ENCODE measurements at places on chromosomes 12 and 14. TPM values are rescaled to one million over a fixed set of nuclear protein-coding genes. Genes with fewer than 3 reads are reported as not detected.

DNA sequence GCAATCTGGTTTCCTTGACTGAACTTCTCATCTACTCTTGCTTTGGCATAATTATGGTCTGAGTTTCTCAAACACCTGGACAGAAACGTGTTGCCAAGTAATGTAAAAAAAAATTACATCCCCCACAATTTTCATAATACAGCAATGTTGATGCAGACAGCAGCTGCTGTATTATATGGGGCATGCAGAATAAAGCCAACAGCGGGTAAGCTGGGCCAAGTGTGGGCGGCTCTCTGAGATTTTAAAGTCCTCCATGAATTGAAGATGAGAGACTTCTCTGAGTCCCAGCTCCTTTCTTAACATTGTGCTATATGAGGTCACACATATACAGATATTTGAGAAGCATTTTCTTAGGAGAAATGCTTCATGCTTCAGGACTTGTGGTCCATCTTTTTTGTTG, 881.2 kb downstream of the GALC start:
- H3K27ac ChIP-seq, result no peak overlapping the region
- no peak for DNase-seq
- no peaks in the 10 kb centered on the region for H3K27me3 ChIP-seq

The AVPR1A gene
- total RNA-seq, result not detected

The PCED1B gene
- total RNA-seq, result 10.9 TPM

The PYGL gene
- 75.6 TPM for total RNA-seq

DNA sequence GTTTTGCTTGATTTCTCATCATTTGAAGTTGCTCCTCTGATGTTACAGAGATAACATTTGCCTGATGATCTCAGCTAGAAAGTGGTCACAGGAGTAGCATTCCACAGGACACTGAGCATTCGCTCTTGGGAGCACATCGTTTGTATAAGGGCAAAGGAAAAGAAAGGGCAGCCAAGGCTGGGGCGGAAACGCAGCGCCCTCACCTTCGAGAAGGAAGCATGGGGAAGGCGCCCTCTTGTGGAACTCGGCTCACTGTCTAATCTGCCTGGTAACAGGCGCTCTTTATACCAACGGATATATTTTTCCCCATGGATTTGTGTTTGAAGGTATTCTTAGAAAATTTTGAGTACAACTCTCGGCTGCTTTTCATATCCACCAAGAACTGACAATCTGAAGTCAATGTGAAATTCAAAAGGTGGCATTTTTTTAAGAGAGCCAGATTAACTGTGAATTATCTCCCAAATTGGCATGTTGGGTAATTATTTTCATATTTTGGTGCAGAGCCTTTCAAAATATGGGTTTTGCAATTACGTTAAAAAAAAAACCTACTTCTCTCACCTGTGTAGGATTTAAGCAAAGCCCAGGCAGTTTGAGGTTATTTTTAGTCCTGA, 172.7 kb downstream of the CAND1 start:
- no peak overlapping the region for H3K27ac ChIP-seq
- H3K27me3 ChIP-seq, result no peaks in the 10 kb centered on the region
- no peak overlapping the region for H3K4me3 ChIP-seq
- H3K4me1 ChIP-seq, result no peaks in the 10 kb centered on the region
- DNase-seq, result no peak
- no peaks in the 10 kb centered on the region for H3K36me3 ChIP-seq

- H3K4me3 ChIP-seq, result no peak overlapping the region
- DNase-seq, result no peak
- H3K27me3 ChIP-seq, result peaks cover 68% of the 10 kb centered on the region
- H3K4me1 ChIP-seq, result no peaks in the 10 kb centered on the region
- H3K27ac ChIP-seq, result no peak overlapping the region
These were observed 7.7 kb downstream of the LRCOL1 start for GRCh38 chr12:132602572-132603239.

The KLRB1 gene
- not detected for total RNA-seq

The FBLN5 gene
- not detected for total RNA-seq

- peaks cover 68% of the 10 kb centered on the region for H3K4me1 ChIP-seq
- no peaks in the 10 kb centered on the region for H3K27me3 ChIP-seq
- DNase-seq, result peak; percentile 97
- peak overlapping the region; percentile 49 for H3K4me3 ChIP-seq
These were observed 13.5 kb upstream of the TNFAIP2 start for GRCh38 chr14:103109535-103110441.

GRCh38 chr12:90090929-90091651, 382.5 kb upstream of the ATP2B1 start:
- DNase-seq, result peak; percentile 91
- H3K4me3 ChIP-seq, result peak overlapping the region; percentile 6
- H3K27me3 ChIP-seq, result no peaks in the 10 kb centered on the region
- peak overlapping the region; percentile 95 for H3K27ac ChIP-seq
- peaks cover 16% of the 10 kb centered on the region for H3K4me1 ChIP-seq
- no peaks in the 10 kb centered on the region for H3K36me3 ChIP-seq

DNA sequence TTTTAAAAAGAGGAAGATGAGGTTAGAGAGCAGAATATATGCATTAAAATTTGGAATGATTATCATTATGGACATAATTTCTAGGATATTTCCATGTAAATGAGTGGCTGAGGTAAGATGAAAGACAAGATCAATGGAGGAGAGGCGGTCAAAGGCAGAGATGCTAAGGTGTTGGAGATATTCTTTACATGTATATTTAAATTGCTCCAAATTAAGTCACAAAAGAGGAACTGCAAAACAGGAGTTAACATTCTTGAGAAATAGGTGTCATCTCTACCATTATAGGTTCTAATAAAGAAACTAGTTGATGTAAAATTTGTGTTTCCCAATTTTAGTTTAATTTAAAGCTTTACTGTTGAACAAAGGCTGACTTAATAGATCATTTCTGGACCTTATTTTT, 268.5 kb upstream of the PPFIA2 start:
- DNase-seq, result no peak
- H3K36me3 ChIP-seq, result no peaks in the 10 kb centered on the region
- no peak overlapping the region for H3K4me3 ChIP-seq
- no peaks in the 10 kb centered on the region for H3K4me1 ChIP-seq

- H3K27ac ChIP-seq, result no peak overlapping the region
- no peak overlapping the region for H3K4me3 ChIP-seq
- H3K4me1 ChIP-seq, result no peaks in the 10 kb centered on the region
- no peak for DNase-seq
- H3K36me3 ChIP-seq, result no peaks in the 10 kb centered on the region
These were observed 65.5 kb downstream of the SVOP start for GRCh38 chr12:108955225-108955835.

GRCh38 chr14:90784621-90785270, 31.5 kb downstream of the TTC7B start:
- H3K27me3 ChIP-seq, result no peaks in the 10 kb centered on the region
- no peak overlapping the region for H3K27ac ChIP-seq
- H3K4me1 ChIP-seq, result peaks cover 15% of the 10 kb centered on the region
- no peak overlapping the region for H3K4me3 ChIP-seq
- DNase-seq, result no peak

DNA sequence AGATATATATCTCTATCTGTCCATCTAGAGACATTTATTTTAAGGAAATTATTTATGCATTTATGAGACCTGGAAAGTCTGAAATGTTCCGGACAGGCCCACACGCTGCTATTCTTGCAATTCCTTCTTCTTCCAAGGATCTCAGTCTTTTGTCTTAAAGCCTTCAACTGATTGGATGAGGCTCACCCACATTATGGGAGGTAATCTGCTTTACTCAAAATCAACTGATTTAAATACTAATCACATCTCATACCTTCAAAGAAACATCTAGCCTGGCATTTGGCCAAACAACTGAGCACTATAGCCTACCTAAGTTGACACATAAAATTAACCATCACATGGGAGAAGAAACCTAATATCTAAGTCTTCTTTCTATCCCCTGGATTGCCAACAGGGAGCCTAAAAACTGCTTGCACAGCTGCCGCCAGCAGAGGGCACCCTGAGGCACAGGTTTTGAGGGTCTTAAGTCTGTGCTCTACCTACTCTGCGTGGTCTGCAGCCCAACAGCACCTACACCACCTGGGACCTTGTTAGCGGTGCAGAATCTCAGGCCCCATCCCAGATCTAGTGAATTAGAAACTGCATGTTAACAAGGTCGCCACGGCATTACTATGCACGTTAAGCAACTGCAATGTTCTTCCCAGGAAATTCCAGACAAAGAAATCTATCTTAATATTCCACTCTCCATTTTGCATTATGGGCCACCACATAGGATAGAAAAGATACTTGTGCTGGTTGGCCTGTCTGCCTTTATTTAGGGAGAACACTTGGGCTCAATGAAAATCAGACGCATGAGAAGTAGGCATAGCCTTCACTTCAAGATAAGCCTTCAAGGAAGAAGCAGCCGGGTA, 249.7 kb downstream of the FOXG1 start:
- DNase-seq, result peak; percentile 14
- no peak overlapping the region for H3K27ac ChIP-seq
- H3K27me3 ChIP-seq, result no peaks in the 10 kb centered on the region
- no peak overlapping the region for H3K4me3 ChIP-seq

GRCh38 chr12:122318607-122319605, 52.6 kb upstream of the VPS33A start:
- H3K36me3 ChIP-seq, result peaks cover 25% of the 10 kb centered on the region
- no peak overlapping the region for H3K4me3 ChIP-seq
- H3K4me1 ChIP-seq, result no peaks in the 10 kb centered on the region
- H3K27ac ChIP-seq, result no peak overlapping the region

The IL23A gene
- total RNA-seq, result 2.9 TPM

DNA sequence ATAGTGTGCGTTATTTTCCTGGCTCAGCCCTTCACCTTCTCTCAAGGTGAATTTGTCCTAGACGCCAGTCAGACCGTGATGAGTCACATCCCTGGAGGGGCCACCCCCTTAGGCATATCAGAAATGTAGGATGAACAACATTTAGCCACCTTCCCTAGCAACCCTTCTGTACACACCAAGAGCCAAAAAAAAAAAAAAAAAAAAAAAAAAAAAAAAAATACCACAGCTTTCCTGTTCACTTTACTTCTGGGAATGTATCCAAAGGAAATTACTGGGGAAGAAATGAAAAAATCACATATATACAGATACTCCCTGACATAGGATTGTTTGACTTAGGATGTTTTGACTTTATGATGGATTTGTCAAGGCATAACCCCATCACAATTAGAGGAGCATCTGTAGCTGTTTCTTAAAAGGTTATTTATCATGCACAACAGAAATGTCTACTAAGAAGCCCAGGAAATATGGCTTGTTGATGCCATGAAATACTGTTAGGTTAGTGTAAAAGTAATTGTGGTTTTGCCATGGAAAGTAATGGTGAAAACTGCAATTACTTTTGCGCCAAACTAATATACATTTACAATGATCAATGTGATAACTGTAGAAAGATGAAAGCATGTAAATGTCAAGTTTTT, 68.2 kb upstream of the BDKRB2 start:
- H3K27me3 ChIP-seq, result no peaks in the 10 kb centered on the region
- H3K27ac ChIP-seq, result 0 out of 2 replicates have a peak overlapping the region, but pooled peaks have one; percentile 76
- DNase-seq, result peak; percentile 81
- H3K4me1 ChIP-seq, result peaks cover 24% of the 10 kb centered on the region
- H3K4me3 ChIP-seq, result no peak overlapping the region
- no peaks in the 10 kb centered on the region for H3K36me3 ChIP-seq

The KRT5 gene
- total RNA-seq, result 134 TPM

GRCh38 chr12:132430838-132431774, 58.8 kb upstream of the FBRSL1 start:
- H3K4me3 ChIP-seq, result no peak overlapping the region
- no peak for DNase-seq
- H3K27me3 ChIP-seq, result peaks cover 95% of the 10 kb centered on the region
- peaks cover 5% of the 10 kb centered on the region for H3K4me1 ChIP-seq

- H3K27me3 ChIP-seq, result no peaks in the 10 kb centered on the region
- peaks cover 39% of the 10 kb centered on the region for H3K4me1 ChIP-seq
- H3K27ac ChIP-seq, result peak overlapping the region; percentile 64
- no peak for DNase-seq
- H3K36me3 ChIP-seq, result 0 out of 2 replicates have a peak, but pooled peaks cover 6% of the 10 kb centered on the region
- peak overlapping the region; percentile 74 for H3K4me3 ChIP-seq
These were observed 565 bp upstream of the KLHL42 start for GRCh38 chr12:27779416-27779919.

GRCh38 chr12:1425396-1425729, 169.0 kb downstream of the FBXL14 start:
- H3K4me3 ChIP-seq, result no peak overlapping the region
- no peaks in the 10 kb centered on the region for H3K27me3 ChIP-seq
- no peak for DNase-seq
- H3K4me1 ChIP-seq, result no peaks in the 10 kb centered on the region

Measured in PC-9 (cell line).